ENCODE measurements at places on chromosomes 5 and 9.

DNA sequence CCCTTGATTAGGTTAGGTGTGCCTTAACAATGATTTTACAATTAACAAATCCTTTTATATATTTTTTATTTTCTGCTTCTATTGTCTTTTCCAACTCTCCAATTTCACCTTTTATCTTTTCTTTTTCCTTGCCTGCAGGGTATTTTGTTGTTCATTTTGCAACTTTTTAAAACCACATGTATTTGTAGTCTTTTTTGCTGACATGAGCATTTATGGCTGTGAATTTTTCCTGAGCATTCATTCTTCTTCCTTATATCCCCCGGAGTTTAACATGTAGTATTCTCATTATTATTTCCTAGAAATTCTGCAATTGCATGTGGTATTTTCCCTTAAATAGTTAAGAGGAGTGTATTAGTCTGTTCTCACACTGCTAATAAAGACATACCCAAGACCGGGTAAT is 41.6 kb downstream of the FAM81B start:
- no peak for DNase-seq

DNA sequence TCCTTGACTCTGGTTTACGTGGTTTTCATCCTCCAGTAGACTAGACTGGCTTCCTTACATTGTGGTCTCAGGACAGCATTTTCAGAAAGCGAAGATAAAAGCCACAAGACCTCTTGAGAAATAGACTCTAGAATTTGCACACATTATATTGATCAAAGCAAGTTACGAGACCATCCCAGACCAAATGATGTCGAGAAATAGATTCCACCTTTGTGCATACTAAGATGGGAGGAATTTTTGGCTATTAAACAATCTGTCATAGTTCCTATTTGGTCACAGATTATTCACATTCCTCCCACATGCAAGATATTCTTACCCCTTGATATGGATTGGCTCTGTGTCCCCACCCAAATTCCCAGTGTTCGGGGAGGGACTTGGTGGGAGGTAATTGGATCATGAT is 65.6 kb downstream of the TEX10 start:
- no peak for DNase-seq

DNA sequence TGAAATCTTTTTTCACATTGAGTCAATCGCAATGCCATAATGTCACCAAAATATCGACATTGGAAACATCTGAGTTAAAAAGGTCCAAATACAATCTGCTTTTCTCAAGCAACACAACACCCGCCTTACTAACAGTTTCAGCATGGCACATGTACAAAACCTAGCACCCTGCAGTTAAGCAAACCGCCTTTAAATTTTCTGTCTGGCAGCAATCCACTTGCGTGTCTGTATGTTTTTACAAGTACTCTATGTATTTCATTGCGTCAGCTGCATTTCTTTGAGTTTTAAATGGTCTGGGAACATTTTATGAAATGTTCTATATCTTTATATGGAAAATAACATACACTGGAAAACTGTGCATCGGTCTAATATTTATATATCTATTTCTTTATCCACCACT is 134.6 kb downstream of the DENND1A start:
- no peak for DNase-seq

DNA sequence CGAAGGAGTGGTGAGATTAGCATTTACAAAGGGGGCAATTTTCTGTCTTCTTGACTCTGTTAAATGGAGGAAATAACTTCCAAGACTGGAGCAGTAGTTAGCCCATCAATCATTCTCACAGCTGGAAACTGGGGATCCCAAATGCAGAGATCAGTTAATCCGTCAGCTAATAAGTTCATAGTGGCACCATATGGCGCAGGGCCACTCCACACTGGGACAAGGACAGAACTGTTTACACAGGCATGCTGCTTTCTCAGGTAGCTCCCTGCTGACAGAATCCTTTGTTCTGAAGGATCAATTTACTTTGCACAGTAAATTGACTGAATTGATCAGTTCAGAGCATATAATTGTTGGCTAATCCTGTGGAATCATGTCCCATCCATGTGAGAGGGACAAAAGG is 395.7 kb downstream of the TMEM161B start:
- no peak for DNase-seq

DNA sequence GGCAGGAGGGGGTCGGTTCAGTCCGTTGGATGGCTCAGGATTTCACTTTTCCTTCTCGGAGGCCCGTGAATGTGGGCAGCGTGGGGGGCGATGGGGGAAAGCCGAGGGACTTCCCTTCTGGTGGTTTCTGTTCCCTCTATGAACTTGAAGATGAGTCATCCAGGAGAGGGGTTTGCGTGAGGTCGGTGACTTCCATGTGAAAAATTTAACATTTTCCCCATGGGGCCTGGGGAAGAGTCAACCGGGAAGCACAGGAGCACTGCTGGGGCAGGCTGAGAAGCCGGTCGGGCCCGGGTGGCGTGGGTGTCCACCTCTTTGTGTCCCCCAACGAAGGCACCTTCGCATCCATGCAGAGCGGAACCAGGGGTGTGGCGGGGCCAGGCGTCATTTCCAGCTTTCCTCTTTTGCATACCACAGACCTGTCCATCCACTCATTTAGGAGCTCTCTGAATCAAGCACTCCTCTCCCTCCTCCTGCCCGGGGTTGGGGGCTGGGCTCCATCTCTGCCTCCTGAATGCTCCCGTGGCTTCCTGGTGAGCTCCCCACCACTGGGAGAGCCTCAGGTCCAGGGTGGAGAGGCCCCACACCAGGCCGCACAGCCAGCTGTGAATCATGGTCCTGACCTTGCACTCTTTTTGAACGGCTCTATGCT is 68.4 kb downstream of the ANKRD33B start:
- DNase-seq = peak; percentile 74

- DNase-seq = peak; percentile 21
Observed at GRCh38 chr5:65742565-65743231, 20.7 kb downstream of the NLN start.

All from activated naive CD4-positive, alpha-beta T cell treated with Interleukin-2 at 50 U/mL for 16 hours (primary cell).